Naive thymus-derived CD8-positive, alpha-beta T cell (primary cell): ENCODE measurements at places on chromosomes 5 and 9. TPM values are rescaled to one million over a fixed set of nuclear protein-coding genes. Genes with fewer than 3 reads are reported as not detected.

- no peak for DNase-seq
Measured at GRCh38 chr5:31364881-31365636, 166.8 kb downstream of the DROSHA start.

GRCh38 chr9:129383561-129384490 lies 205.8 kb upstream of the IER5L start:
- DNase-seq: peak; percentile 86

DNA sequence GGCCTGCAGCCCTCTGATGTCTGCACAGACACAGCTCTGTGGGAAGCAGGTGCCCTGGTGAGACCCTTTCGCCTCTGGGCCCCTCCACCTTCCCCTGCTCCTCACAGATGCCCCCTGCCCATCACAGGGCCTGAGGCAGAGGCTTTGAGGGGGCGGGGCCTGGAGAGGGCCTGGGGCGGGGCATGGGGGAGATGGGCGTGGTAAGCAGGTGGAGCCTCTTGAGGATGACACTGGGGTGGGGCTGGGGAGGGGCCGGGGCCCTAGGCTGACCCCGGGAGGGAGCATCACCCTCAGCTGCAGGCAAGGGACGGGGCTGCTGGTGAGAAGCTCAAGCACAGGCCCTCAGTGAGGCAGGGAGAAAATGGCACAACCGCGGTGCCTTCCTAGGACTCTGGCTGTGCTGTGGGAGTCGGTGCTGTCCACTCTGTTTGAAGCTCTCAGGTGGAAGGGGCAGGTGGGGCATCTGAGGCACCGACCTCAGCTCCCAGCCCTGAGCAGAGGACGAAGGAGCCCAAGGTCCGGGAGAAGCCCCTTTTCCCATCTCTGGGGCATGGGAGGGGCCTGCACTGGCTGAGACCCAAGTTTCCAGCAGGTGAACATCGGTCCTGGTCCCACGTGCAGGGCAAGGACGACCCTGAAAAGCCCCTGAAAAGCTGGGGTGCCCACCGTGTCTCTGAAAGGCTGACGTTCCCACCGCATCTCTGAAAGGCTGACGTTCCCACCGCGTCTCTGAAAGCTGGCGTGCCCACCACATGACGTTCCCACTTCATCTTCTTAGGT lies 17.5 kb upstream of the SLC9A3 start:
- no peak for DNase-seq

DNA sequence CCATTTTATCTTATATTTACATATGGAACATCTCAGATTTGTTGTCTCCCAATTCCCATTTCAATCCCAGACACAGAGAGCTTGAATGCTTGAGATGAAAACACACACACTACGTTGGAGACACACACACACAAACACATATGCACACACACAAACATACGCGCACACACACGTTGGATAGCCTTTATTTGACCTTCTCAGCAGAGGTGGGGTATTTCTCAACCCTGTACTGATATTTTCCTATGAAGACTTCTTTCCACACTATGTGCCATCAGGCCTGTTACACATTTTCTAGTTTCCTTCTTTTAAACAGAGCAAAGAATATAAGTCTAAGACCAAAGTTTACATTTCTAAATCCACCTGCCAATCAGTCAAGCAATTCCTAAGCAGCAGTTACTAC lies 291.0 kb downstream of the TAF11L14 start:
- DNase-seq: no peak

GRCh38 chr9:95055334-95055850 lies 262.1 kb downstream of the FANCC start:
- no peak for DNase-seq

GRCh38 chr5:114467729-114468128 lies 105.9 kb downstream of the KCNN2 start:
- DNase-seq: no peak

DNA sequence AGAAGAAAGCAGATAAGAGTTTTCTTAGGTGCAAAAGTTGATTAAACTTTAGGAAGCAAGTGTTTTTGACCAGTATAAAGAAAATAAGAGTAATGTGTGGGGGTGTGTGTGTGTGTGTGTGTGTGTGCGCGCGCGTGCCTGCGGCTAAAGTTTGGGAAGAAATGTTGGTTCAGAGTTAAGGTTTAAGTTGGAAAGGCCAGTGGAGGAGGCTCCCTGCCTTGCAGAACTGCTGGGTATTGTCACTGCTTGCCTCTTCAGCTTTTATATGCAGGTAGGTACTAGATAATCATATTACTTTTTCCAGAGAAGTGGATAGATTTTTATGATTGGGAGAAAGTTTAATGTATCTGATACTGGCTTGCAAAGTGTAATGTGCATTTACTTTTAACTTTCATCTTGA lies 2.0 kb downstream of the PIK3R1 start:
- no peak for DNase-seq

DNA sequence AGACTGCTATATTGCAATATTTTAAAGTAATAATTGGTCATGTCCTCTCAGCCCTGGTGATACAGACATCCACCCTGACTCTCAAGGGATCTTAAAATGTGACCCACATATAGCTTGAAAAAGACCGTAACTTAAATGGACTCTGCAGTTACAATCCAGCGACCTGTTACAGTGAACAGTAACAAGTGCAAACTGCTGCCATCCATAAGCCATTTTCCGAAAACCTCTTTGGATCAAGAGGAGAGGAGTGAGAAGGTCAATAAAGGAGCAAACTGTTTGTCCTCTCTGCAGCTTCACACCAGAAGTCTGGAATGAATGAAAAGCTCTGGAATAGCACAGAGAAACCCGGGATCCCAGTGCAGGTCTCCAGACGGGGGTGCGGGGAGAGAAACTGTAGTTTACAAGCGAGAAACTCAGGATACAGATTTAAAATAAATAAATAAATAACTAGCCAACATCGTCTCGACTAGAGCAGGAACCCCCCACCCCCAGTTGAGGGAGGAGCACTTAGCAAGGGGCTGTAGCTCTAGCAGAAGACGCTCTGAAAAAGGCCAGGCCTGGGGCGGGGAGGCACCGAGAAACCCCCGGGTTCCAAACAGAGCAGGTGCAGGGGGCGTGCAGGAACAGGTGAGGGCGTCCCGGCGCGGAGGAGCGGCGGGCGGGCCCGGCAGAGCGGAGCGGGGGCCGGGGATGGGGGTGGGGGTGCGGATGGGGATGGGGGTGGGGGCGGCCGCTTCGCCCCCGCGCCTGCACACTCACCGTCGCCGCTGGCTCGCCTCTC lies 572 bp downstream of the ZDHHC21 start:
- DNase-seq: peak; percentile 36

GRCh38 chr5:173035904-173036707 lies 20.0 kb upstream of the CREBRF start:
- DNase-seq: no peak

The UBE2QL1 gene
- not detected for polyA plus RNA-seq

The PPP6C gene
- 47.2 TPM for polyA plus RNA-seq
